ENCODE measurements at places on chromosomes 7 and 10.

DNA sequence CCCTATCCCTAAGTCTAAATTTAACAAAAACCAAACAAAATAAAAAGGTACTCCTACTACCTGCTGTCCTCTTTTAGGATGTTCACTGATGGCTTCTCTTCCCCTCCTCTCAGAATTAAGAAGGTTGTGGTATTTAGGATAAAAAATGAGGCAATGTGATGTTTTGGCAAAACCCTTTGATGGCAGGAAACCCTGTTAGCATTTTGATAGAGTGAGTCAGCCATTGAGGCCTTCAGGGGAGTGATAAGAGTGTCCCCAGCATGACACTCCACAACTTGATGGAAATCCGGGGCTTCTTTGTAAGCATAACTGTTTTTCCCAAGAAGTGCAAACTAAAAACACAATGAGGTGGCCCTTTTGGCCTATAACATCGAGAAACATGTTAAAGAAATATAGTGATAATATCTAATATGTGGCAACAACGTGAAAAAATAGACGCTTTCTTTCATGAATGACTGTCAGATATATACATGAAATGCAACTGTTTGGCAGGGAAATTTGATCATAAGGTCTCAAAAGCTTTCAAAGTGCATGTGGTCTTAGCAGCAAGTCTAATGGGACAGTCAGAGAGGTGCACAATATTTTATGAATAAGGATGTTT lies 55.0 kb downstream of the PRTFDC1 start:
- no peak for DNase-seq

- no peak for DNase-seq
Observed at GRCh38 chr10:8331387-8331786, 276.9 kb downstream of the GATA3 start.

- DNase-seq = no peak
Observed at GRCh38 chr7:142150356-142150755, 38.8 kb downstream of the MGAM2 start.

GRCh38 chr10:31340343-31340742 lies 21.3 kb downstream of the ZEB1 start:
- DNase-seq = no peak

DNA sequence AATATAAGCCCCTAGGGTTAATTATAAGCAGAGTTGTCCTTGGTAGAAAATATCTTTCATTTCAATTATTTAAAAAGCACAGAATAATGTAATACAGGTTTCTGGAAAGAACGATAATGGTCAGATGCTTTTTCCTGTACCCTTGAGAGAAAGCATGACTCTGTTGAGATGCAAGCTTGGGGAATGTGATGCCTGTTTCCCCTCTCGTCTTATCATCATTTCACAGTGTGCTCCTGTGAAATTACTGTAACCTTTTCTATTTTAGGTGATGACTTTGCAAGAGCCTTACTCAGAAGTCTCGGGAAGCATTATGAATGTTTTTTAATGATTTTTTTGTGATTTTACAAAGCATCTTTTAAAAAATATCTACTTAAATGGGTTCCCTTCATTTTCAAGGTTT lies 243.0 kb downstream of the POLR1F start:
- DNase-seq = no peak

DNA sequence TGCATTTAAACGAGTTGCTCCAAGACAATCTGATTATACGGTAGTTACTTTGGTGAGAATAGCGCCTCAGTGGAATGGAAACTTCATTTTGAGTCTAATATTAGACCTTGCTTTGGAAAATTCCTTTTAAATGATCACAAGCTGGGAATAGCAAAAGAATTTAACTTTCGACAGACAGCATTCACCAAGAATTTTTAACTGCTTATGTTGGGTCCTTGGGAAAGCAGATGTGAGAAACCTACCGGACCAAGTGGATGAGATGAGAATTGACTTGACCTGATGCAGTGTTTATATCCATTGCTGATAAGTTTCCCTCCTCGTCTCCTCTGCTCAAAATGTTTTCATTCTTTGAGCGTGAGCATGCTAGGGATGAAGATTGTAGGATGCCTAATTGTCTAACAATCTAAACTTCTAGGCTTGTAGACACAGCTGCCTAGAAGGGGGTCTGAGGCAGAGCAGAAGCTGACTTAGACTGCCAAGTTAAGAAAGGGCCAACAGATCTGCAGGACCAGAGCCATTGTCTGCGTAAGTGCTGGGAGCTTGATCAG lies 126.9 kb downstream of the CNNM2 start:
- no peak for DNase-seq

DNA sequence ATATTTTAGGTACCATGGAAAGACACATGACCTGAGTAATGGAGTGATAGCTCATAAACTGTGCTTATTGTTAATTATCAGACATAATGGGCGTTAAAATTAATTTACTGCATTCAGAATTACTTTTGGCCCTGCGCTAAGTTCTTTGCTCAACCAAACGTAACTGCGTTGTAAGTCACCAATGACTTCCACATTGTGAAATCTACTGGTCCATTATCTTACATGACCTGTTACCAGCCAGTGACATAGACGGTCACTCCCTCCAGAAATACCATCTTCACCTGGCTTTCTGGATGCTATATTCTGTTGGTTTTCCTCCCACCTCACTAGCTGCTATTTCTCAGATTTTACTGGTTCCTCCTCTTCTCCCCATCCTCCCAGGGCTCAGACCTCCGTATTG lies 5.0 kb upstream of the GIGYF1 start:
- DNase-seq = no peak

DNA sequence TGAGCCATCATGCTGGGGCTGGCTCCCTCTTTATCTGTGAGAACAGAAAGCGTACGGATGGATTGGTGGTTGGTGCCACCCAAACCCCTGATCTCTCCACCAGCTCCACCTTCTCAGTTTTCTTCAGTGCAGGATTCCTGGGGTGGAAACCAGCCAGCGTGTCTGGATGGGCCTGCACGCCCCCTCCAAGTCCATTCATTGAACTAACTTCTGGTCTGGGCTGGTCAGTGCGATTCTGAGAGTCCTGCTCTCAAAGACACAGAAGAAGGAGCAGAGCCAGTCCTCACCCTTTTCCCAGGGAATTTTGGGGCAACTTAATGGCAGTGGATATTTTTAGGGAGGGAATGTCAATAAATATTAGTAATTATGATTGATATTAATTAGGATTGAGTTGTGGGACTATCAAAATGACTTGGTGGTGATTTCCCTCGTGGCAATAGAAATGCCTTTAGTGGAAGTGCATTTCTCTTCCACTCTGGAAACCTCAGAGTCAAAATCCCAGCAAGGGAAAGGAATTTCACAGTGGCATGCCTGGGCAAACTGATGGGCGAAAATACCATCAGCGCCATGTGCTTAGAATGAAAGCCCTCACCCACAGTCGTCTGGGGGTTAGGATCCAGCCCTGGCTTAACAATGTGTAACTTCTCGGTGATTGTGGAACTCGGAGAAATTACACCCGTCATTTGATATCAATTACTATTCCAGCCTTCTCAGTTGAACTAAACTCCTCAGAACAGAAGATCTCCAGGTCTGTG lies 69.3 kb upstream of the EEPD1 start:
- DNase-seq = no peak

DNA sequence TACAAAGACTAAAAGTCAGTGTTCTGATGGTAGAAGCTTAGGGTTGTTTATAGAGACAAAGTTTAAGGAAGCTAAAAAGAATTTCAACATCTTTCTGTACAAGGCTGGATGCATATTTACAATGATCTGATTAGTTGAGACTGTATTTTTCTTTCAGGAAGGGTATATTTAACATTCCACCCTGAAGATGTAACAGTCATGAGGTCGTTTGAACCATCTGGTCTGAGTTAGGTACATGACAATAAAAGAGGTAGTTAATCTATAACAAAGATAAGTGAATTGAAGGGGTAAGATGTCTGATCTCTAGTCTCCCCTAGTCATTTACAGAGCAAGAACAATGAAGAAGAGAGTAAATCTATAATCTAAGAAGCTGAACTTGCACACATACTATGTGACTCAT lies 821.2 kb downstream of the CNTNAP2 start:
- DNase-seq = no peak

GRCh38 chr7:155144371-155144770 lies 74.2 kb downstream of the HTR5A start:
- no peak for DNase-seq

GRCh38 chr10:1189166-1190051 lies 133.2 kb downstream of the WDR37 start:
- DNase-seq = no peak
